Kidney (tissue), 22 donors: ENCODE measurements at places on chromosomes 2 and 18.

DNA sequence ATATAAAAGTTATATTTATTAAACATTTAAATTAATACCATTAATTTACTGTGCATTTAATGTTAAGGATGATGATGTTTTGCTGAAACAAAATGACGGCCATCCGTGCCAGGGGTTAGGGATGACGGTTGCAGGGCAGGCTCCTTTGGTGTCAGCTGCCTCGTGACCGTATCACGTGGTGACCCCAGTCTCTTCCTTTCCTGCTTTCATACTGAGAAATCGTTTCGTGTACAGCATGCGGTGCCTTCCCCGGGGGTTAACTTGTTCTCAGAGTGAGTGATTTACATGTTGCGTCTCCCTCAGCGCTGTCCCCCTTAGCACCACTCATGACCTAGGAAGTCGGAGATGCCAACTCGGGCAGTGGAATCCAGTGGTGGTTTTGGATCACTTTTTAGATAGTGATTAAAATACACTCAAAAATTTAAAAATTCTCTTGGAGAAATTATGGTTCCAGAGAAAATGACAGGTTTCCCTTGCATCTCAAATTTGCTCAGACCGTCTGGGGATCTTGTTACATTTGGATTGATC lies 290.8 kb downstream of the GBX2 start:
- peak; percentile 18 for DNase-seq

GRCh38 chr2:225735844-225736243 lies 336.3 kb downstream of the NYAP2 start:
- DNase-seq = no peak

- DNase-seq = peak; percentile 85
Measured at GRCh38 chr2:111121028-111121827, 514 bp downstream of the BCL2L11 start.

DNA sequence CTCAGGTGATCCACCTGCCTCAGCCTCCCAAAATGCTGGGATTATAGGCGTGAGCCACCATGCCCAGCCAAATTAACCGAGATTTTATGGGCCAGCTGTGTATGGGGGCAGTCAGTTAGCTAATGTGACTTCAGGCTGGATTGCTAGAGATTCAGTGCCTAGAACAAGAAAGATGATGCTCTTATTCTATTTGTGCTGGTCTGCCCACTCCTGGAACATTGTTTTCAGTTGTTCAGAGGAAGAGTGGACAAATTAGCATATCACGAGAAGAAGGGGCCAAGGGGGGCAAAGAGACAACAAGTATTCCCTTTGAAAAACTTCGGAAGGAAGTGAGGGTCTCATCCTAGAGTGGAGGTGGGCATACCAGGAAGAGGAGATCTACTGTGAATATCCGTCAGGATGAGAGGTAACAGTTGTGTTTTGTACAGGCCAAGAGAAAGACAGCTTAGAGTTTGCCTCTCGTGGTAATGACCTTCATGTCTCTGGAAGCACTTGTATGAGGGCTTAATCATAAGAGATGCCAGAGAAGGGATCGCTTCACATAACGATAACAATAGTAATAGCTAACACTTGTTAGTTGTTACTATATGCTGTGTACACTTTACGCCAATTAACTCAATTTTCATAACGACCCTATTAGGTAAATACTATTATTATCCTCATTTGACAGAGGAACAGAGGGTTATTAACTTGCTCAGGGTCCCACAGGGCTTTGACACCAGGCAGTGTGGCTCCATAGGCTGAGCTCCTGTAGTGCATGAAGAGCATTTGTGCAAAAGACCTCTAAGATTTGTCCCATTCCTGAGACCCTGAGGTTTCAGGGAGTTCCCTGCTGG lies 138.3 kb downstream of the DDX1 start:
- DNase-seq = peak; percentile 12

DNA sequence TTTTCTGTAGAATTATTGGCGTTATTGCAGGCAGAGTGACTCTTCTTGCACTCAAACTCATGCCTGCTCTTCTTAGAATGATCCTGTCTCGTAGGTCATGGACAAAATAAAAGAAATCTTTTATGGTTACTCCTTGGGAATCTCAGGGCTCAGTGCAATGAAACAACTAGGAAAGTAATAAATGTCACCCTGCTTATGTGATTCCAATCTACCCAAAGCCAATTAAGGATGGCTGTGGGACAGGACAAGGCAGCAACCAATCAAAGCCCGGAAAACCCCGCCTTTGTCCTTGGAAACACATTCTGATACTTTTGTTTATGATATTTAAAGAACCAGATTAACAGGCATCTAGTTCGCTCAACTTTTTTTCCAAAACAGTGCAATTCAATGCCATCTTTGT lies 53.0 kb downstream of the GRB14 start:
- DNase-seq = no peak

DNA sequence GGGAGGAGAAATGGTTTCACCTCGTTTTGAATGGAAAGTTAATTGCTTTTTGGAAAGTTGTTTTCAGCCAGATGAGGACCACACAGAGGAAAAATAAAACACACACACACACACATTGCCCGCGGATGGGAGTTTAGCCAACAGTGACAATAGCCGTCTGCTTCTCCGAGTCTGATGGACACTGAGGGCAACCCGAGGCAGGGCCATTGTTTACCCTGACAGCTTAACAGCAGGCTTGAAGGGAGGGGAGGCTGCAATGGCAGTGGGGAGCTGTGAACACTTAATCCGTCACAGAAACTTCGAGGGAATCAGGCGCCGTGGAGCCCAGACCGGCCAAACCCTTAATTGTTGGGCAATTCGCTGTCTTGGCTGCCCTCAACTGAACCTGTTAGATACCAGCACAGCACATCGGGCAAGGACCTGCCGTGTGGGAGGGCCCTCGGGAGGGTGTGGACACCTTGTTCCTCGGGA lies 145.9 kb downstream of the ACKR3 start:
- peak; percentile 76 for DNase-seq

DNA sequence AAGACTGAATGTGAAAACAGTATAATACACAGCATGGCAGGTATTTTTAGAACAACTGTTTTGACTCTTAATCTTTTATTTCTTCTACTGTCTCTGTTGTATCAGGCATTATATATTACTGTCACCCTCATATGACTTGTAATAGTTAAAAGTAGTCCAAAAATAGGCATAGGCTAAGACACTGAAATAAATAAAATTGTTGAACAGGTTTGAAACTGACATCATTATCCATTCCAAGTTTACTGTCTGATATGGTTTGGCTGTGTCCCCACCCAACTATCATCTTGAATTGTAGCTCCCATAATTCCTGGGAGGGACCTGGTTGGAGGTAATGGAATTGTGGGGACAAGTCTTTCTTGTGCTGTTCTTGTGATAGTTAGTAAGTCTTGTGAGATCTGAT lies 91.4 kb upstream of the CDH19 start:
- no peak for DNase-seq

DNA sequence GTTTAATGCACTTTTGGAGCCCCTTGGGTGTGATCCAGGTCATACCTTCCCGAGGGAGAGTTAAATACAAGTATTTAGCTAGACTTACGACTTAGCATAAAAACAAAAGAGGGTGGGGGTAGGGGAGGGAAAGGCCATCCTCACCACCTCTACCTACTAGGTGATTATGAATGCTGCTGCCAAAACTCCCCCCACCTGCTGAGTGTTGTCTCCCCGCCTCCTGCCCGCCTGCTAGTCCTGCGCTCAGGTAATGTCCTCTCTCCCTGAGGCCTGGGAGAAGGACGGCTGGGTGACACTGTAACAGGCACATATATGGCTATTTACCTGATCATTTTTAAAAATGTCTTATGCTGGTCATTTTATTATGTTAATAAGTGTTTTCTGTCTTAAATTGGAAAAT lies 3.0 kb upstream of the NCKAP5 start:
- no peak for DNase-seq

DNA sequence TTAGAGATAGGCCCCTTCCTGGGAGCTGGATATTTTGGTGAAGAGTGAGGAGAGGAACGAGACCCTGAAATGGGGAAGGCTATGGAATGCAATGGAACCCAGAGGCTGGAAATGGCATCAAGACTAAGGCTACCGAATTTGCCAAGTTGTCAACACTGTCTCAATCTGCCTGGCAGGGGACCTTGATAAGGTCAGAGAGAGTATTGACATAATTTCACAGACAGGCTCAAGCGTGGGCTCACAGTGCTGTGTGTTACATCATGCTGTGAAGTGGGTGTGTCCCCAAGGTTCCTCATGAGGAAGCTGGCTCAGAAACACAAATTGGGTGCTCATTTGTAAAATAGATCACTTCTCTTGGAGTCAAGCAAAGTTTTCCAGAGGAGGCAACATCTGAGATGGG lies 51.8 kb upstream of the CYRIA start:
- DNase-seq = no peak

DNA sequence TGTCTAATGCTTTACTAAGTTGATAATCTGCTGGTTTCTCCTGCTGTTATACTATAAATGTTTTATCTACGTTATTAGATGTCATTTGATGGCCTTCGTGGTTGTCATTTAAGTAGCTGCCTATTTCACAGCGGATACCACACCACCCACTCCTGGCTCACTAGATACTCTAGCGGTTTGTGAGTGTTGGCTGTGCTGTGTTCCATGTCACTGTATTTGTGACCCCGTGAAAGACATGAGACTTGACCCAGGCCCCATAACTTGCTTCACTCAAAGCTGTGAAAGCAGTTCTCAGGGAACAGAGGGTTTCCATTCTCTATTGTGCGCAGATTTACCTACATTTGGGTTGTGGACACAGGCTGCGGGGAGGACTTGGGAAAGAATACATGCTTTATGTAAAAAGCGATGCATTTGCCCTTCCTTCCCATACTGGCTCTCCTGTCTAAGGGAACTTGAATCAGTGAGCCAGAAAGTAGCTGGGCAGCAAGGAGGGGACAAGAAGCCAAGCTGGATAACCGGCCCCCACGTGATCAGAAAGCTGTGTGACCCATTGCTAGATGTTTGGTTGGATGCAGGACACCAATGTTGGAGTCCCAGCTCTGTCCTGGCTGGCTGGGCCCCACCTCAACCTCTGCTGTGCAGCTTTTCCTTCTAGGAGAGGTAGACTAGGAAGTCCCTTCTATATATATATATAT lies 52.2 kb downstream of the PLB1 start:
- no peak for DNase-seq

- DNase-seq = no peak
Measured at GRCh38 chr2:240930096-240930630, 24.0 kb downstream of the CROCC2 start.

GRCh38 chr2:215931256-215931903 lies 82.0 kb downstream of the MREG start:
- DNase-seq = peak; percentile 46

DNA sequence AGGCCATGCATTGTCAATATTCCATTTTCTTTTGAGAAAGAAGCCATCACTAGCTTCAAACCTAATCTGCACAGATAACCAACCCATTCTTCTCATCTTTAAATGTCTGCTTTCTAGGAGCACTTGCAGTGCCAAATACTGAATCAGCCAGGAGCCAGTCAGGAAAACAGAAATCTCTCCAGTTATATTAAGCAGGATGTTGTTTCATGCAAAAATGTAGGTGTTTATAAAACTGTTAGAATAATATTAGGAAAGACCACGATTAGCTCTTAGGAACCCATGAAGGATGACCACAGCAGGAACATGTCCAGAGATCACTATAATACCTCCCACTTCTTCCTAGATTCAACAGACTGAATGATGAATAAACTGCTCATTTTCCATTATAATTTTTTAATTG lies 86.0 kb downstream of the TTC32 start:
- DNase-seq = no peak

DNA sequence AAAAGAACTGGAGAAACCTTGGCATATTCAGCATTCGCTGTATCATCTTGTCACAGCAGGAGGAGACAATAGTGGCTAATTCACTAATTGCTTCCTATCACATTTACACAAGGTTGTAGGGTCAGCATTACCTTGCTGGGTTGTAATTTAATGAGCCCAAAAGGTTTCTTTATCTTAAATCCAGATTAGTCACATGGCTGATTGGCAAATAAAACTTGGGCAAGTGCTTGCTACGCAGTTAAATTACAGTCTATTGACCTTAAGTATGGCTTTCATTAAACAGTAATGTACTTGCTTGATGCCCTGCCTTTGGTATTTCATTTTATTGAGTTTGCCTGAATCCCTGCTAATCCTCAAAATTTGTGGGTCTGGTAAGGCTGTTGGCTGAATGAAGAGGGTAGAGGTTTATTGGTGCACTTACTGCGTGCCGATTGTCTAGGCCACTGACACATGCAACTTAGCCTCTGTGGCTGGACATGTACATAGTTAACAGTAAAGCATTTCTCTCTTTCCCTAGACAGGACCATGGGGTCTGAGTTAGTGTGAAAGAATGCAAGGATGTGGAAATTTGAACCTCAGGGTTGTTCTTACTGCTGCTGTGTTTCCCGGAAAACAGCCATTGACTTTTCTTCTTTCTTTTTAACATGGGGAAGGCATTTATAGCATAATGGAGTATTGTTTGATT lies 34.3 kb downstream of the FMNL2 start:
- DNase-seq = no peak

DNA sequence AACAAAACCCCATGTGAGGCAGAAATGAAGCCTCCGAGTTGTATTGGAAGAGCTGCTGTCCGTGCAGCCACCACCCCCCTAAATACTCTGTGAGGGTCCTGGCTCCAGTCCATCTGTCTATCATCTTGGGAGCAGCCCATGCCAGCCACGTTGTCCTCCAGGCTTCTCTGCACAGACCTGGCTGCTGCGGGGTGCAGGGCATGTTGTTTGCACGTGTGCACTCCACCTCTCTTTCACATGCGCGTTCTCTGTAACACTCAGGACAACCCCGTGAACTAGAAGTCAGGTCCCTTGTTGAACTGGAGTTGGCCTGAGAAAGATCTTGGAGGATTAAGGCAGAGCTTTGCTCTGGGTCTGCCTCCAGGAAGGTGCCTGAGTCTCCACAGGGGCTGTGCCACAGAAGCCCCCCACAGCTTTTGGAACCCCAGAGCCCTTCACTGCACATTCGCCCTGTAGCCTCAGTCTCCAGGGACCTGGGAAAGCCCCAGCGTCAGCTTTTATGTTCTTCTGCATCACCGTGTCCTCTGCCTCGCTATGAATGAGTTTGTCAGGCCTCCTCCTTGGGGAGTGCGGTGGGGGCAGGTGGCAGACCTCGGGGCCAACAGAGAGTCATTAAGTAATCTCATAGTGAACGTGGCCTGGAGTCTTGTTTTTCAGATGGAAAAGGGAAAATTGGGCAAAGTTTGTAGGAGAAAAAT lies 16.6 kb downstream of the RTP5 start:
- DNase-seq = no peak

- no peak for DNase-seq
Measured at GRCh38 chr2:121944072-121944831, 188.8 kb downstream of the TSN start.

GRCh38 chr2:68971591-68972231 lies 2.7 kb upstream of the GKN1 start:
- DNase-seq = no peak

- DNase-seq = no peak
Measured at GRCh38 chr2:212021947-212022346, 516.7 kb downstream of the ERBB4 start.

GRCh38 chr18:59631583-59632181 lies 65.5 kb downstream of the CCBE1 start:
- no peak for DNase-seq

DNA sequence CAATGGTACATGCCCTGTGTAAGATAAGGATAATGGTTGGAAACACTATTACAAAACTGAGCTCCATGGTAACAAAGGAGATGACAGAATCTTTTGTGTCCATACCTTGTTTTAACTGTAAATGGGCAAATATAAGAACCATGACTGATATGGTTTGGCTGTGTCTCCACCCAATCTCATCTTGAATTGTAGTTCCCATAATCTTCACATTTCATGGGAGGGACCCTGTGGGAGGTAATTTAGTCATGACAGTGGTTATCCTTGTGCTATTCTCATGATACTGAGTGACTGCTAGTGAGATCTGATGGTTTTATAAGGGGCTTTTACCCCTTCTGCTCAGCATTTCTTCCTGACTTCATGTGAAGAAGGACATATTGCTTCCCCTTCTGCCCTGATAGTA lies 211.7 kb upstream of the RGPD4 start:
- DNase-seq = no peak
